T-helper 1 cell (primary cell): ENCODE measurements at places on chromosomes 2 and 18.
A peak's percentile ranks its signal among the peaks of the same experiment; 100 is the strongest.

GRCh38 chr2:110866466-110866865 lies 134.1 kb downstream of the ACOXL start:
- DNase-seq: peak; percentile 66

DNA sequence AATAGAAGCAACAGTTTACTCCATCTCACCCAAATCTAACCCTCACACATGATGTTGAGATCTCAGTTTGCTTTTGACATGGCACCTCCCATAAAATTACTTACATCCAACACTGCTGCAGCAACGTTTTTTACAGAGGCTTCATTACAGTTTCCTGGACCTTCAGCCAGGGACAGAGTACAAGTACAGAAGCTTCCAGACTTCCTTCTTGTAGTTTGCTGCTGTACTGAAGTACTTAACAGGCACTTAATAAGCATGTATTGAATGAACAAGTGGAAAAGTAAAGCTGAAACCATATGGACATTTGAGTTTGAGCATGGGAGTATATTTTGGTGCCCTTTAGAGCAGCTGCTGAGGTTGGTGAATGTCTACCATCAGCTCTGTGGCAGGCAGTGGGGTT lies 514.2 kb downstream of the PTPRM start:
- DNase-seq: no peak

DNA sequence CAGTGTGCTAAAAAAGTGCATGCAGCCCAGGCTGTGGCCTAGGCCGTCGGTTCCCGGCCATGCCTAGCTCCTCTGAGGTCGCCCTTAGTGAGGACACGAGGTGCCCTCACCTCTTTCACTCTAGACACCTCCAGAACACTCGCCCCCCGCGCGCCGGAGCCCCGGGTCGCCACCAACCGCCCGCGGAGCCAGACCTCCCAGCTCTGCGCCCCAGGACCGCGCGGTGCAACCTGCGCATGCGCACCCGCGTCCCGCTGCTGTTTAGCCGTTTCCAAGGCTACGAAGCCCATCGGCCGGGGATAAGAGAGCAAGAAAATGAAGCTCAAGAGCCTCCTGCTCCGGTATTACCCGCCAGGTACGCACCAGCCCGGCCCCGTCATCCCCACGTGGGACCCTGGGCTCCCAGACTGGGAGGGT lies at the start of gene DAW1:
DAW1 (plus strand) TSS at position 257 of the 417 bp plus-strand sequence; CDS start at position 316, 59 bp downstream.
- no peak for DNase-seq

DNA sequence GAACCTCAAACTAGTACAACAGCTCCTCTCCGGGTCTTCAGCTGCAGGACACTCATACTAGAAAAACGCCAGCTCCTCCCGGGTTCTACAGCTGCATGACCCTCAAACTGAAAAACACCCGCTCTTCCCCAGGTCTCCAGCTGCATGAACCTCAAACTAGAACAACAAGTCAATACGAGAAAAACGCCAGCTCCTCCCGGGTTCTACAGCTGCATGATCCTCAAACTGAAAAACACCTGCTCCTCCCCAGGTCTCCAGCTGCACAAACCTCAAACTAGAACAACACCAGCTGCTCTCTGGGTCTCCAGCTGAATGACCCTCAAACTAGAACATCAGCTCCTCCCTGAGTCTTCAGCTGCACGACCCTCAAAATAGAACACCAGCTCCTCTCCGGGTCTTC lies 315.0 kb upstream of the TFPI start:
- no peak for DNase-seq

- DNase-seq: no peak
These were observed 30.1 kb downstream of the COA5 start for GRCh38 chr2:98578231-98578630.

DNA sequence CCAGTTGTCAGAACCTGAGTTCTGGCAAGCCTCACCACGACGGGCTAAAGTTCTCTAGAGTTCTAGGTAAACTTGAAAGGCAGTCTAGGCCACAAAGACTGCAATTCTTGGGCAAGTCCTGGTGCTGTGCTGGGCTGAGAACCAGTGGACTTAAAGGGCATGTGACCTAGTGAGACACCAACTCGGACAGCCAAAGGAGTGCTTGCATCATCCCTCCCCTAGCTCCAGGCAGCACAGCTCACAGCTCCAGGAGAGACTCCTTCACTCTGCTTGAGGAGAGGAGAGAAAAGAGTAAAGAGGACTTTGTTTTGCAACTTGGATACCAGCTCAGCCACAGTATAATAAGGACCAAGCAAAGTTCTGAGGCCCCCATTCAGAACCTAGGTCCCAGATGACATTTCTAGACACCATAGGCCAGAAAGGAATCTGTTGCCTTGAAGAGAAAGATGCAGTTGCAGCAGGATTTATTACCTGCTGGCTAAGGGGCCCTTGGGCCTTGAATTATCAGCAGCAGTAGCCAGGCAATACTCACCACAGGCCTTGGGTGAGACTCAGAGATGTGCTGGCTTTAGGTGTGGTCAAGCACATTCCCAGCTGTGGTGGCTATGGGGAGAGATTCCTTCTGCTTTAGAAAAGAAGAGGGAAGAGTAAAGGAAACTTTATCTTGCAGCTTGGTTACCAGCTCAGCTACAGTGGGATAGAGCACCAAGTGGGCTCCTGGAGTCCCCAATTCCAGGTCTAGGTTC lies 51.8 kb downstream of the UPP2 start:
- no peak for DNase-seq

GRCh38 chr18:35753306-35753910 lies 171.9 kb downstream of the GALNT1 start:
- DNase-seq: no peak

- DNase-seq: no peak
These were observed 169.4 kb downstream of the NBAS start for GRCh38 chr2:15391751-15392150.
